ENCODE measurements at places on chromosomes 5 and 9.

GRCh38 chr5:149217096-149217802, 54.4 kb upstream of the AFAP1L1 start:
- no peak for DNase-seq

DNA sequence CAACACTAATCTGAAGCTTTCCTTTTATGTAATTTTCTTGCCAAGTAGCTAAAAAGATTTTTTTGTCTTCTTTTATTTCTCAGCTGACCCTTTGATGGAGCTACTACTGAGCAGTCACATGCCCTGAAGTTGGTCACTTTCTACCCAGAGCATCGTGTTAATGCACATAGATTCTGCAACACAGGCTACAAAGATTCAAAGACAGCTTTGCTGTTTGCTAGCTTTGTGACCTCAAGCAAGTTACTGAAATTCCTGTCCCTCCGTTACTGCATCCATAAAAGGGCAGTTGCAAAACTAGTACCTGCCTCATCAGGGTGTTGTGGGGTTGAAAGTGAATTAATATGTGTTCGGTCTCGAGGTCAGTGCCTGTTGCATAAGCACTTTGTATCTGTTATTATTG, 179.9 kb downstream of the GAS1 start:
- no peak for DNase-seq

DNA sequence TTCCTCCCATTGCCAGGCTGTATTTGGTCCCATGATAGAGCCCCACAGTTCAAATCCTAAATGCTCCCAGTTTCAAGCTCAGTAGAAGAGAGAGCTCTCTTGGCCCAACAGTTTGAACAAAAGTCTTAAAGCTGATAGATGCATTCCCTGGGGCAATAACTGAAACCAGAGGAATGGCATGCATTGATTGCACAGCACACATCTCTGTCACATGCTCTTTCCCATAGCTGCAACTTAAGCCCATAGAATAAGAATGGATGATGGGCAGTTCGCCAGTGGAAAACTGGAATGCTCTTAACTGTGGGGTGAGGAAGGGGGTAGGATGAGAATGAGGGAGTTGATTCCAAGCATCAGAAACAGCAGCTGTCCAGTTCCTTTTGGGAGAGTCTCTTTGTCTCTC, 1942.4 kb upstream of the WWC1 start:
- DNase-seq, result no peak

DNA sequence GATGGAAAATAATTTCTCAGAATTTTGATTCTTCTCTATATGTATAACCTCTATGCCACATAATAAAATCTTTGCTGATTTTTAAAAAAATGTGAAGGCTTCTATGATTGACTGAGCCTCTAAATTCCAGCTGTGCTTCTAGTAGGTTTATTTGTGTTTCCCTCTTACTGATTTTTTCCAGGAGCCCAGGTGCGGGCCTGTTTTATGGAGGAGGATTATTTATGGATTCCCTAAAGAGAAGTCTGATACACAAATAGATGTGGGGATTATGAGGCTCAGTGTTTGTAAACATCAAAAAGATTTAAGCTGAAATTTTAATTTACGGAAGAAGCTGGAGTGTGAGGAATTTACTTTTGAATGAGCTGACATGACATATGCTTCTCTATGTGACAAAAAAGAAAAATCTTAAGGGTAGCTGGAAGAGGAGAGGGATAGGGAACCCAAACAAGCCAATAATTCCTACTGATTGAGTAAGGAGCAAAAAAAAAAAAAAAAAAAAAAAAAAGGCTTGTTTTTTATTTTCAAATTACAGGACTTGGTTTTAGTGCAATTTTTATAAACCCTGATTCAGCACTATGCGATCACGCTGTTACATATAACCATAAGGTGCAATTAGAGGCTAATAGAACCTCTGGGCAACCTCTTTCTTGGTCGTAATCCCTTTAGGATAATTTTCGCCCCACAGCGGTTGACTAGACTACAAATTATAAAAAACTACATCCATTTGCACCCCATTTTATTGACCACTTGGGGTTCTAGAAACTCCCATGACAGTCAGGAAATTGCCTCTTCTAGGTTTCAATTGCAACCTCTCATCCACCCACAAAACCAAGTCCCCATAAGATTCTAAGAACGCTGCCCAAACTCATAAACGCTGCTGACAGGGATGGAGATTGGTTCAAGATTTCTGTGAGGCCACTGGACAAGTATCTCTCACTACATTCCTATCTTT, 44.4 kb upstream of the RAI14 start:
- no peak for DNase-seq

GRCh38 chr9:86645303-86645702, 291.1 kb upstream of the TUT7 start:
- no peak for DNase-seq

GRCh38 chr5:75558981-75559632, 47.4 kb downstream of the POLK start:
- DNase-seq, result no peak

- DNase-seq, result no peak
Observed at GRCh38 chr9:137301081-137301947, 757 bp downstream of the NRARP start.

GRCh38 chr9:97510797-97511654, 9.6 kb downstream of the TMOD1 start:
- DNase-seq, result no peak

DNA sequence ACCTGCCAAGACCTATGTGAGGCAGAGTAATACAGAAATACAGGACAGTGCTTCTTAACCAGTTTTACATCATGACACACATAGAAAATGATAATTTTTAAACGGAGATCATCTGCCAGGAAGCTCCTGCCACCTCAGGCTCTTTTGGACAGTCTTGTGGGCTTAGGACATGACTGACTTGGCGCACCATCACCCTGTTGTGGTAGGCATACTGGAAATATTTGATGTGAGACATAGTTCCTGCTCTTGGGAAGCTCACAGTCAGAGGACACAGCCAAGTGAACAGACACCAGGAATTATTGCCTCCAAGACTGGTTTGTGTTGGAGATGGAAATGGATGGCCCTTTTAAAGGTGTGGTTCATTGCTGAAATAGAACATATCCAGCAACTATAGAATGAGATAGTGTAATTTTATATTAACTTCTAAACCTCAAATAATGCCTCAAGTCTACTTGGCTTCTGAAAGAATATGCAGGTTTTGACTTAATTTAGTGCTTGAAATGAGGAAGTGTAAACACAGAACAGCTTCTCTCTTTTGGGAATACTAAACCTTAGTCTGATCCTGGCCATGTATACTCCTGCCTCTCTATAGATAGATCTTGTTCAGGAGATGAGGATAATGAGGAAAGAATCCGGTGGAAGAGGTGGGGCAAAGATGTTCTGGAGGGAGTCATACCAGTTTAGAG, 19.7 kb downstream of the CPEB4 start:
- no peak for DNase-seq

DNA sequence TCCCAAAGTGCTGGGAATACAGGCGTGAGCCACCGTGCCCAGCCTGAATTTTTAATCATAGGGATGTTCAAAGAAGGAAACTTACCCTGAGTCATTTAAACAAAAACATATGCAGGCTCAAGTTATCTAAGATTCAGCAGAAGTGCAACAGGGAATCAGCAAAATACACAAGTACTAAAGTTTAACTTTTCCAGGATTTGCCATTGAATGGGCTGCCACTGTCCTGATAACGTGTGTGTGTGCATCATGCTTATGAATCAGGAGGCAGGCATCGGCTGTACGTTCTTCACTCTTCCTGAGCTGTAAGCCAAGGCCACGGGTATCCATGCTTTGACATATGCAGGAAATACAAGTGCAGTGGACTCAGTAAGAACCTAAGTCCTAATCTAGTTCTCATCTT, 48.8 kb upstream of the FST start:
- no peak for DNase-seq
